Mammary epithelial cell (primary cell): ENCODE measurements at places on chromosomes 12 and 14.

- DNase-seq: no peak
Observed at GRCh38 chr14:51096870-51097269, 2.0 kb upstream of the TRIM9 start.

- DNase-seq: no peak
Observed at GRCh38 chr12:95630496-95630895, 79.2 kb upstream of the USP44 start.

GRCh38 chr12:23421556-23421955, 527.9 kb downstream of the SOX5 start:
- DNase-seq: no peak

- DNase-seq: peak; percentile 81
Observed at GRCh38 chr14:61184112-61184511, 97.0 kb downstream of the TMEM30B start.

- DNase-seq: no peak
Observed at GRCh38 chr12:24555730-24556129, 393.2 kb downstream of the BCAT1 start.

- DNase-seq: no peak
Observed at GRCh38 chr12:22335794-22336166, 1.3 kb upstream of the ST8SIA1 start.

GRCh38 chr14:68543516-68543915, 249.4 kb downstream of the ZFP36L1 start:
- DNase-seq: no peak

DNA sequence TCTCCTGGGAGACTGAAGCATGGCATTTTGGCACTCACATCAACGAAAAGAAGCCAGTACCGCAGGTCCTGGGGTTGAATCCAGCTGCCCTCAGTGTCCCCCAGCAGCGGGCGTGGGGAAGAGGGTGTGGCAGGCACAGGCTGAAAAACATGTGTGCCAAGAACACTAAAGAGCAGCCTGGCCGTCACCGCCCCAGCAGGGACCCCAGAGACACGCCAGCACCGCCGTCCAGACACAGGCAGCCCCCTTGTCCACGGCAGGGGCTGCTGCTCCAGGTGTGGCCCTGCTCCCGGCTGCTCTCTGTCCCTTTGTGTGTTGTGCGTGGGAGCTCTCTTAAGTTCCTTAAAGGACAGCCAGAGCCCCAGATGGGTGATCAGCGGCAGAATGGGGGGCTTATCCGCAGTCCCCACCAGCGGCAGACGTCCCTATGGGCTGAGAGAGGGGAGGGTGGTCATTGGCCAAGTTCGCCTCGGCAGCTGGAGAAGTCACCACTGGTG, 556 bp downstream of the PHETA1 start:
- DNase-seq: no peak

DNA sequence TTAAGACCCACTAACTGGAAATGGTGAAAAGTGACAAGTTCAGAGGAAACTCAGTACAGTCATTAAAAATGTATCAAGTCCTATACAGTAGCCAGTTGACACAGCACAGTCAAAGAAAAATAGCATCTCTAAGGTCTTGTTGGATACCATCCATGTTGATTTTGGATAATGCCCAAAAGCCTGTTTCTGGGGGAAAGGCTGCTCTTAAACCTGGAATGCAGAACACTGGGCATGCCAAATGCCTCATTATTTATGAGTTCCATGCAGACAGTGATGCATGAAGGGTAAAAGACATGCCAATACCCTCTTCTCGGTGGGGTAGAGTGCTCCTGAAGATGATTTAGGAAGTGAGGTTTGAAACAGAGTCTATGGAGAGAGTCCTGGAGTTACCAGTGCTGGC, 29.6 kb downstream of the KCNK13 start:
- no peak for DNase-seq

- no peak for DNase-seq
Observed at GRCh38 chr12:40375076-40375475, 150.3 kb downstream of the LRRK2 start.

DNA sequence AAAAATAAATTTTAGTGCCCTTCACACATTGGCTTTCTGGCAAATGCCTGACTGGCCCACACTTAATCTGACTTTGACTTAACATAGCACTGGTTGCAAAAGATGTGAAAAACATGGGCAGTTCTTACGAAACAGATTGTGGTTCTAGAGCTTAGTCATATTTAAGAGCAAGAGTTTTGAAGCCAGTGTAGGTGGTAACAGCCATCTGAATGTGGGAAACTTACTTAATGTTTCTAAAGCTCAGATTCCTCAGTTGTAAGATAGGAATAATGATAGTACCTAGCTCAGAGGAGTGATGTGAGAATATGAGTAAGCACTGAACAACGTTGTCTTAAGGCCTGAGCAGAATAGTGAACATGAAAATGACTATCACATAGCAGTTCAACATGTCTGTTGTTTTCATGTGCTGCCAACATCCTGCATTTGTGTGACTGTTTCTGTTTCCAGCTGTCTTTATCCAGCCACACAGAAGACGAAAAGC, 262.7 kb downstream of the SYT1 start:
- DNase-seq: peak; percentile 95

DNA sequence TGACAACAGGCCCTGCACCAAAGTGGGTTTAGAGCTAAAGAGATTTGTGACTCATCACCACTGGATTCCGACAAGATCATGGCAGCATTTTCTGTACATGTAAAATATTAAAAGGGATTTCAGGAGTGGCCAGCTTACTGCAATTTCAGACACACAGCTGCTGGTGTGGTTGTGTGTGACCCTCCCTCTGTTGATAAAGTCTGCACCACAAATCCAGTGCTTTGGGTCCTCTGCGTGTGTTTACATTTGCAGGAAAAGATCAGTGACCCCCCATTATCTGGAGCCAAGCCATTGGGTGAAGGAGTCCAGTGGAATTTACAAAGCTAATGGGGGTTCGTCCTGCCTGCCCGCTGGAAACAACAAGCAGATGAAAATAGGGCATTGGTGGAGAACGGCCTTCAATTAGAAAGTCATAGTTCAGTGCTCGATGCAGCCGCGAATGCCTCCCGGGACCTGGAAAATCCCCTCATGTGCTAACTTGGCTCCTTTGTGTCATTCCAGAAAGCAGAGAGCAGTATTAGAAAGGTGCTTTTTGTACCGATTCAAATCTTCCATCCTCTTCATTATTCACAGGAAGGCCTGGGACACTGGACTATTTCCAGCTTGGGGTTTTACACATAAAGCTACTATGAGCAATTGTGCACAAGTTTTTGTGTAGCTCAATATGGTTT, 188.5 kb upstream of the TMEM132C start:
- DNase-seq: no peak

- DNase-seq: no peak
Observed at GRCh38 chr14:64973026-64973442, 898 bp upstream of the RAB15 start.

GRCh38 chr12:28237423-28237822, 47.2 kb downstream of the CCDC91 start:
- no peak for DNase-seq

DNA sequence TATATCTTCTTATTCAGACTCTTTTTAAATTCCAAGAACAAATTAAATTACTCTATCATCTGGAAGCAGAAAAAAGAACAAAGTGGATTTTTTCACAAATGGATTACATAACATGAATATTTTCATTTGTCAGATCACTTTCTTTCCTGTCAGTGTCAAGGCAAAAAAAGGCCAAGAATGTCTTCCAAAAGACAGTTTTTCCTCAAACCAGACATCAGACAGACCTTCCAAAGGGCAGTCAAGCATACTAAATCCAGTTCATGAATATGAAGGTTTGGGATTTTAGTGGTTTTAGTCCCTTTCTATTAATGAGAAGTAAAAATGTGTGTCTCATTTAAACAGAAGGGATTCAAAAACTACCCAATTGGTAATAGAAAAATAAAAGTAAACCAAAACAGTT, 336.0 kb downstream of the CEP128 start:
- no peak for DNase-seq

- DNase-seq: peak; percentile 28
Observed at GRCh38 chr12:89348894-89349699, 3.2 kb downstream of the DUSP6 start.

GRCh38 chr12:8572507-8572906, 31.8 kb upstream of the CLEC4E start:
- peak; percentile 12 for DNase-seq

DNA sequence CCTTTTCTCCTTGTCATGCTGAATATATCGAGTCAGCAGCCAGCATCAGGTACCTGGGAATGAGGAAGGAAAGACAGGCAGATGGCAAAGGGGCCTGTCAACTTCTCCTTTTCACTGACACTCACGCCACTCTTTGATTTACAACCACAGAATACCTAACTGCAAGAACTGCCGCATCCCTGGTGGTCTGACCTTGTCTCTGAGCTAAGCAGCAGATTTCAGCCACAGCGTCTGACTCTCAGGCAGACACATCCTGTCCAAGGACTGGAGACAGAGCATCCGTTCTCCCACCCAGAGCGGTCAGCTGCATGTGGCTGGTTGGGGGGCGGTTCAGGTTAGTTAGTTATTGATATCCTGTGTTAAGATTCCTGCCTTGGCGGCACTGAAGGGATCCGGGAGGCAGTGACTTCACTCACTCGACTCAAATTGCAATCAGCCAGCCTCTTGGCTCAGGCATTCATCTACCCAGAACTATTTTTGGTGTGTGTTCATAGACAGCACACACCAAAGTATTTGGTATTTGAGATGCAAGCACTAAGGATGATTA, 11.2 kb upstream of the MAP1LC3B2 start:
- no peak for DNase-seq

DNA sequence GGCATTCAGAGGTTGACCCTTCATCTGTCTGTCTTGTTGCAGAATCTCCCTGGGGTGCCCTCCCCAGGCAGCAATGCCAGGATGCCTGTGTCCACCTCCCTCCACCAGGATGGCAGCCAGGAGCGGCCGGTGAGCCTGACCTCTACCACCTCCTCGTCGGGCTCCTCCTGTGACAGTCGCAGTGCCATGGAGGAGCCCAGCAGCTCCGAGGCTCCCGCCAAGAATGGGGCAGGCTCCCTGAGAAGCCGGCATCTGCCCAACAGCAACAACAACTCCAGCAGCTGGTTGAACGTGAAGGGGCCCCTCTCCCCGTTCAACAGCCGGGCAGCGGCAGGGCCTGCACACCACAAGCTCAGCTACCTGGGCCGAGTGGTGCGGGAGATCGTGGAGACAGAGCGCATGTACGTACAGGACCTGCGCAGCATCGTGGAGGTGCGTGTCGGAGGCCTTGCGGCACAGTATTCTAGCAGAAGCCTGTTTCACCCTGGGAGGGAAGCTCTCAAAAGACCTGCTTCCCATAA, 23.4 kb downstream of the PLEKHG3 start:
- DNase-seq: no peak

- DNase-seq: no peak
Observed at GRCh38 chr14:96135285-96135684, 69.4 kb upstream of the BDKRB2 start.

- no peak for DNase-seq
Observed at GRCh38 chr14:35343702-35344101, 51.5 kb downstream of the PSMA6 start.

- peak; percentile 84 for DNase-seq
Observed at GRCh38 chr12:112419297-112420133, 768 bp downstream of the PTPN11 start.

DNA sequence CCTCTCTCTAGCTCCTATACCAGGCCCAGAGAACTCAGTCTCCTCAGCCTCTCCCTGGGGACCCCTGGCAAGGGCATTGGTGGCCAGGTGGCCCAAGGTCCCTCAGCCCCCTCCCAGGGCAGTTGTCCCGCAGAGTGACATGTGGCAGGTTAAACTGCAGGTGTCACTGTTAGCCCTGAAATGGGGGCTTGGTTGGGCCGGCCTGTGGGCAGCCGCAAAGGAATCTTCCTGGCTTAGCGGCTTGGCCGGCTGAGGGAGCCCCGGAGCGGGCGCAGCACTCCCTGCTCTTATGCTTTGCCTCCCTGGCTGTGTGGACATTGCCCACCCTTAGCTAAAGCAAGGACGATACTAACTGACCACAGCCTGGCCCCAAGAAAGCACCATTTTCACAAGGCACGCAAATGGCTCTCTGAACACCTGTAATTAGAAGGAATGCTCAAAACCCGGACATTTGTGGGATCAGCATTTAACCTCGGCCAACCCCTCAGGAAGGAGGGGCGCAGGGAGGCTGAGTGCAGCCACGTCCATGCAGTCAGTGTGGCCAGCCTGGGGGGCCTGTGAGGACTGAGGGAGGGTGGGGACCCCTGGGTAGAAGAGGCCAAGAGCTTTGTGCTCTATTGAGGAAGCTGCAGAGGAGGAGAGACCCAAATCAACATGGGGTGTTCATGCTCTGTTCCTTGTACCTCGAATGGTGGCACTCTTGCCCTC, 82.2 kb downstream of the PAPOLA start:
- DNase-seq: peak; percentile 29

- no peak for DNase-seq
Observed at GRCh38 chr12:47742253-47742825, 16.3 kb downstream of the RAPGEF3 start.

DNA sequence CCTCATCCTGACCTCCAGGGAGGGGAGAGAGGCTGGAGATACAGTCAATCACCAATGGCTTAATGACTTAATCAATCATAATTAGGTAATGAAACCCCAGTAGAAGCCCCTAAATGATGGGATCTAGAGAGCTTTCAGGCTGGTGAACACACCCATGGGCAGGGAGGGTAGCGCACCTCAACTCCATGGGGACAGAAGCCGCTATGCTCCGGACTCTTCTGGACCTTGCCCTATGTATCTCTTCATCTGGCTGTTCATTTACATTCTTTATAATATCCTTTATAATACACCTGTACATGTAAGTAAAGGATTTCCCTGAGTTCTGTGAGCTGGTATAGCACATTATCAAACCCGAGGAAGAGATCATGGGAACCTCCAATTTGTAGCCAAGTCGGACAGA, 205.9 kb downstream of the STXBP6 start:
- no peak for DNase-seq

- peak; percentile 19 for DNase-seq
Observed at GRCh38 chr12:99984271-99985128, at the start of gene ANKS1B. ANKS1B (minus strand) TSS chr12:99984936; CDS start chr12:99984237, 699 bp downstream.

GRCh38 chr14:96039633-96040311, 610 bp downstream of the C14orf132 start:
- DNase-seq: no peak

- no peak for DNase-seq
Observed at GRCh38 chr14:94550041-94550440, 11.2 kb upstream of the SERPINA4 start.

DNA sequence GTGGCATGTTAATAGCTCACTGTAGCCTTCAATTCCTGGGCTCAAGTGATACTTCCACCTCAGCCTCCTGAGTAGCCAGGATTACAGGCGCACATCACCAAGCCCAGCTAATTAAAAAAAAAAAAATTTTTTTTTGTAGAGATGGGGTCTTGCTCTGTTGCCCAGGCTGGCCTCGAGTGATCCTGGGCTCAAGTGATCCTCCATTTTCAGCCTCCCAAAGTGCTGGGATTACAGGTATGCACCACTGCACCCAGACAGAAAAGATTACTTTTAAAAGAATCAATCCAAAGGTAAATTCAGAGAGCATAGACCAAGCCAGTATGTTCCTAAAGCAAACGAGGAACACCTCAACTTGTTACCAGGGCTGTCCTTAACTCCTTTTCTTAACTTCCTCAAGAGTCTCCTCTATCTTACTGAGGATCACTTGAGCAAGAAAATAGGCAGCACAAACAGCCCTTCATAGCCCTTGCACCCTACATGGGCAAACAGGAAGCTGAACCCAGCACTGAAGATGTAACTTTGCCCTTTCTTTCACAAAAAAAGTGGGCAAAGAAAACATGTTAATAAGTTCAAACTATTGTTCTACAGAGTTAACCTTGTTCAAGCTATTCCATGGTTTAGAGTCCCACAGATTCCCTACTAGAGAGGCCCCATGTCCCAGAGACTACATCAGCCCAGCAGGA, 11.3 kb downstream of the CS start:
- DNase-seq: no peak
